Stomach (tissue), 19 donors: ENCODE measurements at places on chromosomes 5 and 9. TPM values are rescaled to one million over a fixed set of nuclear protein-coding genes. Genes with fewer than 3 reads are reported as not detected.

- no peaks in the 10 kb centered on the region for H3K27me3 ChIP-seq
- H3K27ac ChIP-seq = no peak overlapping the region
- DNase-seq = no peak
These were observed 240.5 kb upstream of the CHD1 start for GRCh38 chr5:99169309-99169708.

DNA sequence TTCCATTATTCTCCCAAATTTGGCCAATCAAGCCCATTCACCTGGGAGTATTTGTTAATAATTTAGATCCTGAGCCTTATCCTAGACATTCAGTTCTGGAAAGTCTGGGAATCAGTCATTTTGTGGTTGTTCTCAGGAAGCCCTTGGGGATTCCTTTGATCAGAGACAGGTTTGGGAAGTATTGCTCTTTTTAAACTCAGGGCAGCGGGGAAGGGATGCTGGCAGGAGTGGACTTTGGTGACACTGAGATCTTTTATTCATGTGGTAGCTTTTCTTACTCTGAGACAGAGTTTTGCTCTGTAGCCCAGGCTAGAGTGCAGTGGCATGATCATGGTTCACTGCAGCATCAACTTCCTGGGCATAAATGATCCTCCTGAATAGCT lies 586.9 kb downstream of the RAB3C start:
- no peaks in the 10 kb centered on the region for H3K36me3 ChIP-seq
- H3K27ac ChIP-seq = no peak overlapping the region
- no peak overlapping the region for H3K4me3 ChIP-seq

DNA sequence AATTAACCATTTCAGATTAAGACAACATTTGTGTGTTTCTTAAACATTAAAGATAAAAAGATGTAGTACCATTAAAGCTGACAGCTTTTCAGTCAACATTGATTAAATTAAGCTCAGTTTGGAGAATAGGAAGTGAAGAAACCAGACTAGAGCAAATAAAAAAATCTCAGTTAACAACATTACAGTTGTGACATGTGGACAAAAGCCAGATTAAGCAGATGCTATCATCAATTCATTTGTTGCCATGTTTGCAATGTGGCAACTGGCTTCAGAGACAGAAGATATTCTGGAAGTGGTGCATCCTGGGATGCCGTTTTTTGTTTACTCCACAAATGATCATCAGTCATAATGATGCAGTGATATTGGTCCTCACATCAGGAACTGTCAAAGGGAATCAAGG lies 70.3 kb upstream of the CNTLN start:
- no peak overlapping the region for H3K4me3 ChIP-seq
- no peaks in the 10 kb centered on the region for H3K36me3 ChIP-seq
- H3K27ac ChIP-seq = no peak overlapping the region
- peak; percentile 44 for DNase-seq
- H3K4me1 ChIP-seq = no peaks in the 10 kb centered on the region

DNA sequence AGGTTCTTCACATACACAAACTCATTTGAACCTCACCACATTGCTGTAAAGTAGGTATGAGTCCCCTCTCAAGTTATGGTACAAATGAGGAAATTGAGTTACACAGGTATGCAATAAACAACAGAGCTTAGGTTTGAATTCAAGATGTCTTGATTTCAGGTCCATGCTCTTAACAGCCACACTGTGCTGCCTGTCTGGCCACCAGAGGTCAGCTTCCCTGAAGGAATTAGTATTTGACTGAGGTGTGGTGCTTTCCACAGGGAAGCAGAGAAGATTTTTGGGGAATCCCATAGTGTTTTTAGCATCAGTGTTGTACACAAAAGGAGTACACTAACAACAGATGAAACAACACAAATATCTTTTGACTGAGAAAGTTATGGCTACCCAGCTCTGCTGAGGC lies 94.4 kb upstream of the ITGA1 start:
- H3K4me3 ChIP-seq = no peak overlapping the region
- H3K36me3 ChIP-seq = no peaks in the 10 kb centered on the region
- no peaks in the 10 kb centered on the region for H3K27me3 ChIP-seq
- H3K4me1 ChIP-seq = no peaks in the 10 kb centered on the region

DNA sequence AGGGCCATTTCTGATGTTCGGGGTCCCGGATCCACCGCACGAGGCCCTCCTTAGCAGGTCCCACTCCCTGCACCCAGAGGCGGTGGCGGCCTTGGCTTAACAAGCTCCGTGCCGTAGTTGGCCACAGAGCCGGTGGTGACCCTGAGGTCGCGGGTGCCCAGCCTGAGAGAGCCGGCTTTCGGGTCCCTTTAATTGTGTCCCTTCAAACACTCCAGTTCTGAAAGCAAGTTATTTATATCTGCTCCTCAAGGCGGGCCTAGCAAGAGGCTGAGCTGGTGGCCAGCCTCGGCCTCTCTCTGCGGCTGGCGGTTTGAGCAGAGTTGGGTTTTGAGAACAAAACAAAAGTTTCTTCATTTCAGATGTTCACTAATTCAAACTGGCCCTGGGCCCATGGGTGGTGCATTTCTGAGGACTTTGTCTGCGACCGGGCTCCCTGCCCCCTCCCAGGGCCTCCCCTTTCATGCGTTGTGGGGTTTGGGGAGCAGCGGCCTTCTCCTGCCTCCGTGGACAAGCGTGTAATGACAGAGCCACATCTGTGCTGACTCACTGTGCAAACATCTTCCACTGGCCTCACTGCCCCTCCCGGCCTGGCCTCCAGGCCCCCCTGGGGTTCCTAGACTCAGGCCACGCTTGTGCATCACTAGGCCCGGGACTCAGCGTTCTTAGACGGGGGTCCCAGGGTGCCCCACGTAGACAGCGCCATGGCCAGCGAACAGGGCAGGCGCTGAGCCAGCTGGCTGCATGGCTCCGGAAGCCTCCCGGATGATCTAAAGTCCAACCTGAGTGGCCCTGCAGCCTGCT lies 49.4 kb upstream of the COL5A1 start:
- H3K4me3 ChIP-seq = no peak overlapping the region
- H3K27me3 ChIP-seq = peaks cover 44% of the 10 kb centered on the region
- H3K36me3 ChIP-seq = no peaks in the 10 kb centered on the region

- no peaks in the 10 kb centered on the region for H3K4me1 ChIP-seq
- H3K4me3 ChIP-seq = no peak overlapping the region
- DNase-seq = no peak
- no peak overlapping the region for H3K27ac ChIP-seq
- H3K36me3 ChIP-seq = no peaks in the 10 kb centered on the region
These were observed 39.0 kb upstream of the IRX4 start for GRCh38 chr5:1921711-1922110.

The CDH9 gene
- not detected for total RNA-seq

- no peaks in the 10 kb centered on the region for H3K27me3 ChIP-seq
- H3K36me3 ChIP-seq = no peaks in the 10 kb centered on the region
- no peak overlapping the region for H3K27ac ChIP-seq
- H3K4me1 ChIP-seq = no peaks in the 10 kb centered on the region
- no peak for DNase-seq
These were observed 33.8 kb upstream of the KDM4C start for GRCh38 chr9:6723881-6724420.

DNA sequence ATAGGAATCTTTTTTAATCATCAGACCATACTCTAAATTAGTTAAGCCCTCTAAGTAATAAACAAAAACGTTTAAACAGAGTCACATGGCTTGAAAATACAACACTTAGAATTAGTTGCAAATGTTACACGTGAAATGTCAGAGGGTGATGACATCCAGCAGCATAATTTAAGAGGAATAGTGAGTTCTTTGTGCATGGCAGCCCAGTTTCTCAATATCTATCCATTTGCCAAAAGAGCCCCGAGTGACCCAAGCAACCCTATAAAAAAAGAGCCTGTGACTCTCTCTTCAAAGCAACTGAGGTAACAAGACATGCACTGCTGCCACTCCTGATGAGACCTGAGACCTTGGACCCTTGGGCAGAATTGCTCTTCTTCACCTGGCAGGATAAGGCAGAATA lies 96.9 kb upstream of the RASA1 start:
- H3K4me1 ChIP-seq = no peaks in the 10 kb centered on the region
- H3K4me3 ChIP-seq = no peak overlapping the region
- no peaks in the 10 kb centered on the region for H3K36me3 ChIP-seq
- no peaks in the 10 kb centered on the region for H3K27me3 ChIP-seq
- DNase-seq = no peak
- H3K27ac ChIP-seq = no peak overlapping the region

The PCDHA7 gene
- not detected for total RNA-seq

GRCh38 chr9:33129886-33130881 lies 37.0 kb downstream of the B4GALT1 start:
- peaks cover 82% of the 10 kb centered on the region for H3K36me3 ChIP-seq
- peaks cover 77% of the 10 kb centered on the region for H3K4me1 ChIP-seq
- no peak overlapping the region for H3K4me3 ChIP-seq
- H3K27me3 ChIP-seq = no peaks in the 10 kb centered on the region
- DNase-seq = no peak

DNA sequence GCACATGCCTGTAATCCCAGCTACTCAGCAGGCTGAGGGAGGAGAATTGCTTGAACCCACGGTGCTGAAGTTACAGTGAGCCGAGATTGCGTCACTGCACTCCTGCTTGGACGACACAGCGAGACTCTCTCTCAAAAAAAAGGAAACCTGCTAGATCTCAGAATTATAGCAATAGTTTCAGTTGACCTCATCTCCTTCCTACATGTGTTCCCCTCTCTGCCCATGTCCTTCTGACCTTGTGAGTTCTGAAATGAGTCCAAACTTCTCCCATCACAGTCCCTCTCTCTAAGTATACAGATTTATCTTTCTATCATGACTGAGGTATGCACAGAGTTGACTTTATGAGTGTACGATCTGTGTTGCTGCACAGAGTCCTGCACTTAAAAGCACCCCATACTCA lies 44.6 kb upstream of the SHOC1 start:
- no peak overlapping the region for H3K27ac ChIP-seq
- no peak overlapping the region for H3K4me3 ChIP-seq
- H3K4me1 ChIP-seq = no peaks in the 10 kb centered on the region
- DNase-seq = no peak
- H3K27me3 ChIP-seq = no peaks in the 10 kb centered on the region

The TGFBI gene
- total RNA-seq = 180 TPM

The NR2F1 gene
- total RNA-seq = 20.4 TPM

The SH3RF2 gene
- 59.6 TPM for total RNA-seq

The ZNF483 gene
- not detected for total RNA-seq

DNA sequence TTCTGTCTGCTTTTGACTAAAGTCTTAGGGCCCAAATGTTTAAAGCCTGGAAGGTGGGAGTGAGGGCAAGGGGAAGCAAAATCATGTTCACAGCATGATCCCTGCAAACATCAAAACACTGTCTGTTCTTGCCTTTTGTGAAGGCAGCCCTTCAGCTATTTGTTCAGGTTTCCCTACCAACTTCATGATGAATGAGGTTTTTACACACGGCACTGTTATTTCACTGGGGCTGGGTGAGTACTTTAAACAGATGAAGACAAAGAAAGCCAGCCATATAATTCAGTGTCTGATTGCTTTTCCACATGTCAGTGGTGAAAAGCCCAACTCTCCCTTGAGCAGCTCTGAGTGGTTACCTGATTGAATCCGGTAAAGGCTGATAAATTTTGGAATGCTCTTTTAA lies 224.7 kb upstream of the GRAMD2B start:
- H3K4me1 ChIP-seq = peaks cover 7% of the 10 kb centered on the region
- H3K27me3 ChIP-seq = no peaks in the 10 kb centered on the region
- DNase-seq = peak; percentile 38
- H3K4me3 ChIP-seq = no peak overlapping the region

DNA sequence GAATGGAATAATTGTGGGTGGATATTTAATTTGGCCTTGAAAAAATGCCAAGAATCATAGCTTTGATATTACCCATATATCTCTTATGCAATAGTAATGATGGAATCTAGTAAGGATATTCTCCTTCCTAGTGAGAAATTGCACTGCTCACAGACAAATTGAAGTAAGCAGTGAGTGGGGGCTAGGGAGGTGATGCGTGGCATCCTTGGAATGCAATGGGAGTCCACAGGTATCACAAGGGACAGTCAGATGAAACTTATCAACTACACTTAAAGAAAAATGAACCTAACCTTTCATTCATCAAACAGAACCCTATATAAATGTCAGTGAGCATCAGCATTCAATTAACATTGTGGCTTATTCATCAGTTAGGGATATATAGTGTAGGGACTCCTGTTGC lies 57.8 kb downstream of the IZUMO3 start:
- no peak overlapping the region for H3K27ac ChIP-seq
- no peaks in the 10 kb centered on the region for H3K4me1 ChIP-seq
- H3K36me3 ChIP-seq = no peaks in the 10 kb centered on the region
- no peaks in the 10 kb centered on the region for H3K27me3 ChIP-seq
- DNase-seq = no peak
- no peak overlapping the region for H3K4me3 ChIP-seq

DNA sequence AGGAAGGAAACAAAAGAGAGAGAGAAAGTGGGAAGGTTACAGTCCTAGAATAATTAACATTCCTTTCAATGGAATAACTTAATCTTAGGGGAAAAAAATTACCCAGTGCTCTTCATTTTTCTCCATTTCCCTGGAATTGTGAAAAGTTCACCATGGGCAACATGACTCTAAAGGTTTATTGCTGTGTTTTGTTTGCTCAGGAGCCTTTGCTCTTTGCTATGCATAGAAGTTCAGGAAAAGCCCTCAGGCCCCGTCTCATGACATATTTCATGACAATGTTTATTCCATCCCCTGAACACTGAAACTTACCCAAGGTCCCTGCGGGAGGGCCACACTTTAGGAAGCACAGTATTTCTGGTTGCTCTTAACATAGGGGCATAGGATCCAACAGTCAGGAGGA lies 9.8 kb upstream of the CTSL start:
- no peak overlapping the region for H3K4me3 ChIP-seq
- H3K4me1 ChIP-seq = peaks cover 4% of the 10 kb centered on the region
- DNase-seq = no peak
- H3K27me3 ChIP-seq = no peaks in the 10 kb centered on the region
- H3K27ac ChIP-seq = no peak overlapping the region

GRCh38 chr5:127111112-127111511 lies 37.8 kb upstream of the C5orf63 start:
- no peaks in the 10 kb centered on the region for H3K4me1 ChIP-seq
- H3K36me3 ChIP-seq = no peaks in the 10 kb centered on the region
- H3K27ac ChIP-seq = no peak overlapping the region
- no peak for DNase-seq
- no peak overlapping the region for H3K4me3 ChIP-seq
- H3K27me3 ChIP-seq = no peaks in the 10 kb centered on the region

The PCDHGB2 gene
- total RNA-seq = 10.7 TPM

DNA sequence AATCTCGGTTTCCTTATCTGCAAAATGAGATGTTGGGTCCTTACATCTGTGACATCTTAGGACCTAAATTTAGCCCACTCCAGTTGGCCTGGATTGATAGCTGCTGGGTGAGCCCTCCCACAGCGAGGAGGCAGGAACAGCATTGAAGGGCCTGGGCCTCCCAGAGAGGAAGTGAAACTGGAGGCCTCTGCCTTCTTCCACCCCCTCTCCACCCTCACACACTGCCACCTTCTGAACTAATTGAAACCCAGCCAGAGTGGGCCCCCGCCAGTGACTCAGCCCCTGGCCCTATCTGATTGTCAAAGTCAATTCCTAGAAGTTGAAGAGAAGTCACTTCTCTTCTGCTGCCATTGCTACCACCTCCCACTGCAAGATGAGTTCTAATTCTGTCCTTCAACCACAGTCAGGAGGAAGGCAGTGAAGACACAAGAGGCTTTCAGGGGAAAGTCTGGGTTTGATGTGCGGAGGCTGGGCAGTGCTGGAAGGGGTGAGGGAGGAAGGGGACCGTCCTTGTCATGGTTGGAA lies 55.2 kb upstream of the NEK6 start:
- no peak overlapping the region for H3K27ac ChIP-seq
- H3K36me3 ChIP-seq = no peaks in the 10 kb centered on the region
- no peak overlapping the region for H3K4me3 ChIP-seq
- no peaks in the 10 kb centered on the region for H3K4me1 ChIP-seq
